ENCODE measurements at places on chromosomes 16 and 17. TPM values are rescaled to one million over a fixed set of nuclear protein-coding genes. Genes with fewer than 3 reads are reported as not detected.

HP gene
- 94.2 TPM for total RNA-seq

DNA sequence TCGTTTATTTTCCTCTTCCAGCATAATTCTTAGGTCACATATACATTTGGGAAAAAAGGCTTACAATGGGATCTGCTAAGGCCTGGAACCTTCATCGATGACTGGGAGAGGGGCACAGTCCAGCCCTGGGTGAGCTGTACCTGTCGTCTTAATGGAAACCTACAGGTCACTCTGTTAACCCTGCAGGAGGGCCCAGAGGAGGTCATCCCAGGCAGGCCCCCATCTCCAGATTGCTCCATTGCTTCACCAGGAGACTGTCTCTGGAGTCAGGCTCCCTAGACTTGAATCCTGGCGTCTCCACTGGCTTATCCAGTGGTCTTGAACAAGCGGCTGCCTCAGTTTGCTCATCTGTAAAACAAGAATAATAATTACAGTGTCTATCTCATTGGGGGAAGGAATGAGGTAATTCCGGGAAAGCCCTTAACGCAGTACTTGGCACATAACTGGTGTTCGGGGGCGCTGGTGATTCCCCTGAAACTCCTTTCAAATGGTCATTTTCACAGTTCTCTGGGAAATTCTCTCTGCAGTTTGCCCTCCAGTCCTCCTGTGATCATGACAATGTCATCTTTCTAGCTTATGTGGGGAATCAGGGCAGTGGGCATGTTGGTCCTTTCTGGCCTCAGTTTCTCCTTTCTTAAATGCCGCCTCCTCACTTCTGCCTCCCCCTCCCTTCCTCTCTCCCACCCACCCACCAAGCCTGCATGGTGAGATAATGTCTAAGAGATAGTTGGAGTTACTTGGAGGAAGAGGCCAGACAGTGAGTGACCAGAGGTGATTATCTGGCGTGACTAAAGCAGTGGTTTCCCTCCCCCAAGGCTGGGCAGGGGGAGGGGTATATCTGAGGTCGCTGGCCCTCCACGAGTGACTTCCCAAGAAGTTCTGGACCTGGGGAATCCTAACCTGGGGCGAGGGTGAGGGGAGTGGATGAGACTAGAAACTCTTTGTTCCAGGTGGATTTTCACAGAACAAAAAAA is 31.3 kb upstream of the TAC4 start:
- no peak overlapping the region for H3K4me3 ChIP-seq
- H3K27me3 ChIP-seq: peaks cover 38% of the 10 kb centered on the region
- H3K36me3 ChIP-seq: no peaks in the 10 kb centered on the region
- H3K27ac ChIP-seq: no peak overlapping the region
- H3K4me1 ChIP-seq: peaks cover 7% of the 10 kb centered on the region

SLC25A10 gene
- 6.3 TPM for total RNA-seq

GRCh38 chr17:6508519-6509030 is 47.8 kb downstream of the PITPNM3 start:
- H3K36me3 ChIP-seq: no peaks in the 10 kb centered on the region
- no peaks in the 10 kb centered on the region for H3K27me3 ChIP-seq
- no peak overlapping the region for H3K4me3 ChIP-seq
- peaks cover 9% of the 10 kb centered on the region for H3K4me1 ChIP-seq
- DNase-seq: peak; percentile 37

GRCh38 chr17:76529224-76530094 is 8.1 kb downstream of the CYGB start:
- H3K36me3 ChIP-seq: no peaks in the 10 kb centered on the region
- H3K4me3 ChIP-seq: peak overlapping the region; percentile 3
- peaks cover 60% of the 10 kb centered on the region for H3K4me1 ChIP-seq
- H3K27me3 ChIP-seq: no peaks in the 10 kb centered on the region

- H3K27ac ChIP-seq: no peak overlapping the region
- no peaks in the 10 kb centered on the region for H3K27me3 ChIP-seq
- H3K4me3 ChIP-seq: no peak overlapping the region
- H3K4me1 ChIP-seq: peaks cover 4% of the 10 kb centered on the region
These were observed 112.4 kb downstream of the SPECC1 start for GRCh38 chr17:20121359-20122253.

KRT14 gene
- not detected for total RNA-seq

GRCh38 chr17:46832945-46833839 is 14.7 kb upstream of the WNT3 start:
- no peak for DNase-seq
- no peak overlapping the region for H3K27ac ChIP-seq
- H3K36me3 ChIP-seq: no peaks in the 10 kb centered on the region
- H3K27me3 ChIP-seq: no peaks in the 10 kb centered on the region
- no peak overlapping the region for H3K4me3 ChIP-seq

GRCh38 chr17:51185763-51186332 is 19.6 kb downstream of the NME2 start:
- H3K27me3 ChIP-seq: no peaks in the 10 kb centered on the region
- peak; percentile 40 for DNase-seq
- H3K36me3 ChIP-seq: peaks cover 77% of the 10 kb centered on the region
- H3K4me3 ChIP-seq: no peak overlapping the region
- H3K4me1 ChIP-seq: no peaks in the 10 kb centered on the region
- H3K27ac ChIP-seq: no peak overlapping the region

GRCh38 chr17:36592316-36592715 is 637 bp downstream of the DHRS11 start:
- no peak for DNase-seq
- H3K36me3 ChIP-seq: peaks cover 25% of the 10 kb centered on the region
- H3K27ac ChIP-seq: peak overlapping the region; percentile 66
- H3K27me3 ChIP-seq: no peaks in the 10 kb centered on the region
- peak overlapping the region; percentile 88 for H3K4me3 ChIP-seq
- H3K4me1 ChIP-seq: peaks cover 6% of the 10 kb centered on the region
